ENCODE measurements at places on chromosomes 16 and 17.

DNA sequence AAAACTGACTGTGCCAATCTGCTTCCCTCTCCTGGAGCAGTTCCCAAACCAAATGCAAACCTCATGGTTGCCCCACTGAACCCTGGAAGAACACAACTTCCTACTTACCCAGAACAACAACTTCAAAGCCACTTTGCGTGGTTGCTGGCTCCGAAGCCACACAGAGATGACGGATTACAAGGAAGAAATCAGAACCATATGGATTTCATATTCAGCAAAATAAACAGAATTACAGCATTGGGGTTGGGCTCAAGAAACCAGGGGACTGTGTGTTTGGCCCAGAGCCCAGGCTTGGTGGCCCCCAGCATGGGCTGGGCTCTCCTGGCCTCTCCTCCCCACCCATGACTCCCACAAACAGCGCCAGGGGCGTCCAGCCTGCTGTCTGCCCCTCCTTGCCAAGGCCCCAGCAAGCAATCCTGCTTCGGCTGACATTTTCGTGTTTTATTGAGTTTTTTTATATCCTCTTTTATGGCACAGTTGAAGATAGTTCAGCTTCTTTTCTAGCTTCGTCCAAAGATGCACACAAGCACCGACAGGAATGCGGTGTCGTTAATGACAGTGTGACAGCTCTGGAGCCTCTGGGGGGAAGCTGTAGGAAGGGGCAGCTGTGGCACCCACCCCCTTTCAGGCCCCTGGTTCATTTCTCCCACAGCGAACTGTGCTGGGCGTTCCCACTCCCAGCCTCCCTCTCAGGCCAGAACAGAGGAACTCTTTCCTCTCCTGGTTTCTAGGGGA is 137.1 kb downstream of the GAS7 start:
- no peak for DNase-seq

DNA sequence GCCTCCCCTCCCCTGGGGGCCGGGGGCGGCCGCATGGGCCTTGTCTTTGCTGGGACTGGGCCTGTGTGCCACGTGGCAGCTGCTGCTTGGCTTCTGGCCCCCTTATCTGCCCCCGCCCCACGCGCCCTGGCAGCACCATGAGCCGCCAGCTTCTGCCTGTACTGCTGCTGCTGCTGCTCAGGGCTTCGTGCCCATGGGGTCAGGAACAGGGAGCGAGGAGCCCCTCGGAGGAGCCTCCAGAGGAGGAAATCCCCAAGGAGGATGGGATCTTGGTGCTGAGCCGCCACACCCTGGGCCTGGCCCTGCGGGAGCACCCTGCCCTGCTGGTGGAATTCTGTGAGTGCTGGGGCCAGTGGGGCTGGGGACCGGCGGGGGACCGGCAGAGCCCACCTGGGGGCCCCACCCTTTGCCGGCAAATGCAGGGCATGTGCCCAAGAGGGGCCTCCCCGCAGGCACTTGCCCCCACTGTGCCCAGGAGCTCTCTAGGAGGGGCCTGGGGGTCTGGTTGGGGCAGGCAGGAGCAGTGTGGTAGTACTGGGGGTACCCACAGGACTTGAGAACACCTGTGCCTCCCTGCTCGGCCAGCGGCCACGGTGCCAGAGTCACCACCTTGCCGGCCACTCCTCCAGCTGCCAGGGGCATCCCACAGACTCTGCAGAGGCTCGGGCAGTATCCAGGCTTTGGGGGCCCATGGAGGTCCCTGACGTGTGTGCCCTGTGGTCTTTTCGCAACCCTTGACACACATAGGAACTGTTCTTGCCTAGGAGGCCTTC is at the start of gene PDIA2:
TSS of gene PDIA2 (plus strand) at position 132 of the 773 bp plus-strand sequence. CDS start at position 138, 6 bp downstream.
- no peak for DNase-seq

GRCh38 chr17:74227271-74228080 is 14.1 kb downstream of the TTYH2 start:
- no peak for DNase-seq

DNA sequence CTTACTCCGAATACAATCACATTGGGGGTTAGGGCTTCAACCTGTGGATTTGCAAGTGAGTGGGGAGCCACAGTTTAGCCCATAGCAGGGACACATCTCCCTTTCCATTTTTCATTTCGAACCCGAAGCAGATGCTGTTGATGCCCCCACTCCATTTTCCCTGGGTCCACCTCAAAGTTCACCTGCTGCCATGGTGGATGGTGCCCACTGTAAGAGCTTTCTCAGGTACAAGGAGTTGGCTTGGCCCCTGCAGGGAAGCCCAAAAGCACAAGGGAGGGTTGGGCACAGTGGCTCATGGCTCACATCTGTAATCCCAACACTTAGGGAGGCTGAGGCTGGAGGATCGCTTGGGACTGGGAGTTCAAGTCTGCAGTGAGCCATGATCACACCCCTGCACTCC is 51.8 kb downstream of the SNX20 start:
- no peak for DNase-seq

DNA sequence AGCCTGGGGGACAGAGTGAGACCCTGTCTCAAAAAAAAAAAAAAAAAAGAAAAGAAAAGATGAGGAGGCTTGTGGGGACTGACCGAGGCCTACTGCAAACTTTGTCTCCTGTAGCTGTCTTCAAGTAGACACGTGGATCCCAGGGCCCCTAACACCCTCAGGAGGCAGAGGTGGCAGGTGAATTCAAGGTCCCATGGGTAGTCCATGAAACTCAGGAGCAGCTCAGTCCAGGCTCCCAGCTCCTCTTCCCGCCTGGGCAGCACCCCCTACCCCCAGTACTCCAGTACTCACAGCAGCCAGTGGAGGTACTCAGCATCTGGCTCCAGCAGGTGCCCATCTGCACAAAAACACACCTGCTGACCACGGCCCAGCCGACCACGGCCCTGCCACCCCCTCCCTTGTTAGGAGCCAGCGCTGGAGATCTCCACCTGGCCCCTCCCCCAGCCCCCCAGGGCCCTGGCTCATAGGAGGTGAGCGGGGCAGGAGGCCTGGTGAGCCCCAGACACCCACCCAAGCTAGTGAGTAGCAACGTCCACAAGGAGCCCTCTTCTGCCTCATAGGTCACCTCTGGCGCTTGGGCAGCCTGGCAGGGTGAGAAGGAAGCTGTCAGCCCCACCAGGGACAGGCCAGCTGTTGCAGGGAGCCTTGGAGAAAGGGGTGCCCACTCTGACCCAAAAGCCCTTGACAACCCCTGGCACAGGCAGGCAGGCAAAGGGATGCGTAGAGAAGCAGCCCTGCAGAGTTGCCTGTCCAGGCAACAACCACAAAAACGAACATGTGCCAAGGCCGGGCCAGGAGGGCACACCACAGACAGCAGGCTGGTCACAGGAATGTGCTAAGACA is 3.8 kb downstream of the MRPL38 start:
- no peak for DNase-seq

GRCh38 chr17:907725-908124 is 71.9 kb downstream of the NXN start:
- no peak for DNase-seq

DNA sequence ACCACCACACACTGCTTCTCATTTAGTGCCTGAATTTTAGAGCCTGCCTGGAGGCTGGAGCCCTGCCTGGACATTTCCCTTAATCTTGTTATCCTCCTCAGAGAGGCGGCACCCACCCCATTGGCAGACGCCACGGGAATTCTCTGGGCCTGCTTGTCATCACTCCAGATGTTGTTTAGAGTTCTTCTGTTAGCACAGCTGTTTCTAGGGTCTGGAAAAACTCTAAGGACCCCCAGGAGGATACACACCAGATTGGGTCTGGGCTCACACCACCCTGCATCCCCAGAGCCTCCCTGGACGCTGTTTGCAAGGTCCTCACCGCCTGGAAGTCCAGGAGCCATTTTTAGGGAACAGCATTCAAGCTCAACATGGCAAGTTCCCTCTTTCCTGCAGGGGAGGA is 565 bp upstream of the XAF1 start:
- no peak for DNase-seq

GRCh38 chr16:46688101-46688653 is 801 bp downstream of the VPS35 start:
- DNase-seq: no peak

DNA sequence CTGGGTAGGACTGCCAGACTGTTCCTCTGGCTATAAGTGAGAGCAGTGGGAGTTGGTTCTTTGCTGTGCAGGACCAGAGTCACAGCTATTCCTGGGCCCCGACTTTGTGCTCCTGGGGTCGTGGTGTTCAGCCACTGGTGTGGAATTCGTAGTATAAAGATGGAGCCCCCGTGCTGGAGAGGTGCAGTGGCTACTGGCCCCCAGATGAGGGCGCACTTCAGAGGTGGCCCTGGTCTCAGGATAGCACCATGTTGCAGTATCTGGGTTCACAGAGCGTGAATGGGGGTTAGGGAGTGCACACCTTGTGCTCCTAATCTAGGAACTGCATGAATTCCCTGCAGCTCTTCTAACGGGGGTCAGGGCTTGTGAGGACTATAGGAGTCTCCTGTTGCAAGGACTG is 21.1 kb downstream of the TANC2 start:
- DNase-seq: no peak

DNA sequence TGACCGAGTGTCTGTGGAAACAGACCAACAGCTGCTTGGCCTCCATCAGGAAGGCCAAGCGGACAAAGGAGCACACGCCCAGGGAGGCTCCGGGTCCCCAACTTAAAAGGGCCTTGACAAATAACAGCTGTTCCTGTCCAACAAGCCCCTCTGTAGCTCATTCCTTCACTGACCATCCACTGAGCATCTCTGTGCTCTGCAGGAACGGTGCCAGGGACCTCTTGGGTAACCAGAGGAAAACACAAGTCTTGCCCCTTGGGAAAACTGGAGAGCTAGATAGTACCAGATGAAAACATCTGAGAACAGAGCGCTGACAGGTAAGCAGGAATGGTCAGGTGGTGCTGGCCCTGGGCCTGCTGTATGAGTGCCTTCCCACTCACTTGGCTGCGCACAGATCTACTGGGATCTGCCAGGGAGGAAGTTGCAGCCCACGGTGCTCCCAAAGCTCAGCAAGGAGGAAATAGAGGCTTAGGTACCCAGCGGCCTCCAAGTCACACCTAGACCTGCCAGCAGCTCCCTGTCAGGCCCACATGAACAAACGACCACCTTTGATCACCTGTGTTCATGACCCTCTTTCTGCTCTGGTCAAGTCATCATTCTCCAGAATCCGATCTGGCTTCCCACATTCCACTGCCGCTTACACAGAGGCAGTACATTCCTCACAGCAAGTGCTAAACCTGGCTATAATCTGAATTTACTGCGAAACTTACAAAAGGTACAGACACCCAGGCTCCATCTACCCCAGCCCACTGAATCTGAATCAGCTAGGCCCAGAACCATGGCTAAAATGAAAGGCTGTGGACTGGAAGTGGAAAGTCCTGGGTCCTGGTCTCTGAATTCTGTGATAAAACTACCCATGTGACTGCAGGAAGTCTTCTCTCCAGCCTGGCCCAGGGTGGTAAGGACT is 12.5 kb downstream of the DCAKD start:
- DNase-seq: no peak

DNA sequence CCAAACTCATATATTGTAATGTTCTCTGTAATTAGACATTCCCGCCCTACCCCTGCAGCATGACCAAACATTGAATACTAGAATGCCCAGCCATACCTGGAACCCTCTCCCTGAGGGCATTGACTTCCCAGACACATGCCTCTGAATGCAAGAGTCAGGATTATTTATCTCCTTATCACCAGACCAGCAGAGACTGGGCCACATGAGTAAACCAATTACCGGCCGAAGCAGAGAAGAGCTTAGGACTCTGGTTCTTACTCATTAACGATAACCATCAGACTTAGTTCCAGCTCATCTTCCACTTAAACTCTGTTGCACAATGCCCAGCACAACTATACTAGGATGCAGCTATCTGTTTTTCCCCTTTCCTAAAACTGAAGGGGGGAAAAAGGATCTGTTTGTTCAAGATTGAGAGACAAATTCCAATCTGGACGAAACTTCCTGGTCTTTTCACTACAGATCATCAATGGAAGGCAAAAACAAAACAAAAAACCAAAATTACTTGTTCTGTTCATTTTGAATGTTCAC is 88.2 kb upstream of the CORO6 start:
- DNase-seq: no peak

- DNase-seq: no peak
Observed at GRCh38 chr16:85474621-85475217, 138.4 kb upstream of the GSE1 start.

GRCh38 chr17:47063475-47063874 is 84.4 kb upstream of the RPRML start:
- no peak for DNase-seq

GRCh38 chr17:28500712-28501379 is 5.3 kb upstream of the FOXN1 start:
- no peak for DNase-seq

- DNase-seq: no peak
Observed at GRCh38 chr17:17675925-17676534, 5.2 kb upstream of the RAI1 start.

DNA sequence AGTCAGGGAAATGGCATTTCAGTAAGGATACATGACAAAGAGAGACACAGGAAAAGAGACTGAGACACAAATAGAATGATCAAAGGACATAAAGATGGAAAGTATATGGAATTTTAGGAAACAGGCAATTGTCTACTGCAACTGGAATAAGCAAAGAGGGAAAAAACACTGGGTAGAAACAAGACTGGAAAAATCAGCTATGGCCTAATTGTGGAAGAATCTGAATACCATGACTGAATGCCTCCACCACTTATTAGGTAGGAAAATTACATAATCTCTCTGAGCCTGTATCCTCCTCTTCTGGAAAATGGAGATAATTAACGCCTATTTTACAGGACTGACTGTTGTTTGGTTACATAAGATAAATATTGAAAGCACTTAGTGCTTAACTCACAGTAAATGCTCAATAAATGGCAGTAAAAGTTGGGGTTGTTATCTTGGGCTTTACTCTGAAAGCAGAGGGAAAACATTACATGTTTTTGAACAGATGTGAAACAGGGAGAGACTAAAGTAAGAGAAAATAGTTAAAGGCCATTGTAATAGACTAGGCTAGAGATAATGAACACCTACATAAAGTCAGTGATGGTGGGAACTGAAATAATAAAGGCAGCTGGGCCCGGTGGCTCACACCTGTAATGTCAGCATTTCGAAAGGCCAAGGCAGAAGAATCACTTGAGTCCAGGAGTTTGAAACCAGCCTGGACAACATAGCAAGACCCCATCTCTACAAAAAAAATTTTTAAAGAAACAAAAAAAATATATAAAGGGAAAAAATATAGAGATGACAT is 63.5 kb upstream of the C17orf78 start:
- no peak for DNase-seq

DNA sequence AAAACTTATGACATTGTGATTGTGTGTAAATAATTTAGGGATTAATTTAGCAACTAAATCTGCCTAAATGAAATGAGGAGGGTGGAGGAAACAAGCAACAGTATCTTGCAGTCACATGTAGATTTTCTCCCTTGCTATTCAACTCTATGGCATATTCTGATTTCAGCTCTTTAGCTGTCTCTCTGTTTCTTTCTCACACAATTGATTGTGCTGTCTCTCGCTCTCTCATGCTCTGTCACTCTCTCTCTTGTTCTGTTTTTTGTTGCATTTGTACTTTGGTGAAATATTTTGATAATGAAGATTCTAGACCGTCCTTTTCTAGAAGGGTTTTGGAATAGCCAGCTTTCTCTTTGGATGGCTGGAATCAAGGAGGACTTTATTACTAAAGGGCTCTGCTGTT is 70.6 kb downstream of the BCAS3 start:
- DNase-seq: no peak
